ENCODE measurements at places on chromosomes 7 and 10. TPM values are rescaled to one million over a fixed set of nuclear protein-coding genes. Genes with fewer than 3 reads are reported as not detected.

DNA sequence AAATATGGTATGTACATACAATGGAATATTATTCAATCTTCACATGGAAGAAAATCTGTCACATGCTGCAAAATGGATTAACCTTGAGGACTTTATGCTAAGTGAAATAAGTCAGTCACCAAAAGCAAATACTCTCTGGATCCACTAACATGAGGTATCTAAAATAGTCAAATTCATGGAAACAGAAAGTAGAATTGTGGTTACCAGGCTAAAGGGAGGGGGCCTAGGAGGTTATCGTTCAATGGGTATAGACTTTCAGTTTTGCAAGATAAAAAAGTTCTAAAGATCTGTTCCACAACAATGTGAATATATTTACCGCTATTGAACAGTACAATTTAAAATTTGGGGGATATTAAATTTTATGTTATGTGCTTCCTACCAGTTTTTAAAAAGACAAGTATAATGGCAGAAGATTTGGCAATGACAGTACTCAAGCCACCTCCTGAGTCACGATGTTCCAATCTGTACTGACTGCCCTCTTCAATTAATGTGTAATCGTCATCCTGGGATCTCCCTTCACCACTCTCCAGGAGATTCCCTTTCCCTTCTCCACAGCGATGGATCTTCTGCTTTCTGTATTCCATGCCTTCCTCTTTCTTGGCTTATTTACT is 32.3 kb upstream of the IL6 start:
- DNase-seq, result no peak

Gene AIMP2
- total RNA-seq, result 31.8 TPM

Gene LIPN
- total RNA-seq, result not detected

DNA sequence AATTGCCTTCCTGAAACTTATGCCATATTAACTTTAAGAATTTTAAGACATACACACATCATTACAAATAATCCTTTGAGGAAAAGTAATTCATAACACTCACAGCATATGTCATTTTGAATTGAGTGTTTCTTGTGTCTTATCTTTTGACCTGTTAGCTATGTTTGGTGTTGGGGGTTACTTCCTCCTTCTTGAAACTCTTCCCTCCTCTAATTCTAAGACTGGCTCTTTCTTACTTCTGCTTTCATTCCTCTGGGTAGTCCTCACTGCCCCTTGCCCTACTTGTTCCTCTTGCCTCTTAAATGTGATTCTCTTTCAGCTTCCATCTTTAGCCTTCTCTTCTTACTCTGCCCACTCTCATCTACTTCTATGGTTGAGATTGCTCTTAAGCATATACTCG is 28.3 kb upstream of the PIP4K2A start:
- no peak for DNase-seq

DNA sequence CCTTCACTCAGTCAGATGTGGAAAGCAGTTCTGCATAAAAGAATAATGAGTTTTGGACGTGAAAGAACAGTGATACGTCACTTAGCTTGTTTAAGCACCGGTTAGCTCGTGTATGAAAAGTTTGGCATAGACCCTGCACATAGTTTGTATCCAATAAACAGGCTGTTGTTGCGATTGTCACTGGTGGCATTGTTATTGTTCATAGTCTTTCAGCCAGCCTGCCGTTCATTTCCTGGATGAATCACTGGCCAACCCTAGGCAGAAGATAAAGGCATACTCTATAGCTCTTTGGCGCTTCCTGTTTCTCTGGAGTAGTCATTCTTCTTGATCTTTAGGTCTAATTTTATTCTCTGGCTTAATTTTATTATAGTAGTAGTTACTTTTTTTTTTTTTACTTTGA is 57.8 kb upstream of the ANKRD30A start:
- no peak for DNase-seq

Gene TSPAN13
- total RNA-seq, result 151 TPM

GRCh38 chr7:117995850-117996650 is 122.8 kb upstream of the CTTNBP2 start:
- DNase-seq, result no peak

DNA sequence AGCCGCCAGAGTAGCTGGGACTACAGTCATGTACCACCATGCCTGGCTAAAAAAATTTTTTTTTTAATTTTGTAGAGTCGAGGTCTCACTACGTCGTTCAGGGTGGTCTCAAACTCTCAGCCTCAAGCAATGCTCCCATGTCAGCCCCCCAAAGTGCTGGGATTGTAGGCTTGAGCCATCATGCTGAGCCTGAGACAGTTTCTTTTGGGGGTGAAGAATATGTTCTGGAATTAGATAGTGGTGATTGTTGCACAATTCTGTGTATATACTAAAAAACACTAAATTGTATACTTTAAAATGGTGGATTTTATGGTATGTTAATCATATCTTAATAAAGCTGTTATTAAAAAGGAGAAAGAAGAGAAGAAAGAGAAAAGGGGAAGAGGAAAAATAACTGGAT is 1.5 kb downstream of the CUZD1 start:
- DNase-seq, result no peak

DNA sequence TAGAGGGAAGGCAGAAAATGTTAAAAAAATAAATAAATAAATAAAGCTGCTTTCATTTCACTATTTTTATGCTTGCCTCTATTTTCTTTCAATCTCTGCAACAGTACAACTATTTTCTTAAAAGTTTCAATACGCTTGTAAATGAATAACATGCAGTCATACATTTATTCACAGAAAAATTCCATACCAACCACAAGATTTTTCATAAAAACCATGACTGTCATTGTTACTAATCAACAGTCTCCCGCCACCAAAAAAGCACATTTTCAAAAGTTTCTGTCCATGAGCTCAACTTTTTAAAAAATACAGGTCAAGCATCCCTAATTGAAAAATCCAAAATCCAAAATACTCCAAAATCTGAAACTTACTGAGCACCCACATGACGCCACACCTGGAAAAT is 5.3 kb downstream of the PARD3 start:
- DNase-seq, result no peak

DNA sequence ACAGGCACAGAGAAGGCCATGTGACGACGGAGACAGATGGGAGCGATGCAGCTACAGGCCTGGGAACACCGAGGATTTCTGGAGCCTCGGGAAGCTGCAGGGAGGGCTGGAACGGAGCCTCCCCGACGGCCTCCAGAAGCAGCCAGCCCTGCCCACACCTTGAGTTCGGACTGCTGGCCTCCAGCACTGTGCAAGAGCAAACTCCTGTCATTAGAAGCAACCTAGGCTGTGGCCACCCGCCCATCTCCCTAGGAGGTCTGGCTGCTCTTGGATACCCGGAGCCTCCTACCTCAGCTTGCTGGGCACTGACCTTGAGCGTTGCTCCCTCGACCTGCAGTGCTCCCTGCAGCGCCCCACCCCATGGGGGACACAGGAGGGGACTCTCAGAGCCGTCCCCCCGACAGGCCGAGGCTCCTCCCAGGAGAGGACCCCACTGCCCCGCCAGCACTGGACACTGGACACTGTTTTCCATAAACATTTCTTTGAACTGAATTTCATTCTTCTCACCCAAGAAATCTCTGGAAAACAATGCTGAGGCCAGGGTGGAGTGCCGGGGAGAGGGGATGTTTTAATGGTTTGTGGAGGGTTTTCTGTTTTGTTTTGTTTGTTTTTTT is 22.5 kb upstream of the TNRC18 start:
- no peak for DNase-seq

Gene HELLS
- 81.1 TPM for total RNA-seq

Gene CPVL
- 4.9 TPM for total RNA-seq

Gene SPACDR
- total RNA-seq, result 0.54 TPM

DNA sequence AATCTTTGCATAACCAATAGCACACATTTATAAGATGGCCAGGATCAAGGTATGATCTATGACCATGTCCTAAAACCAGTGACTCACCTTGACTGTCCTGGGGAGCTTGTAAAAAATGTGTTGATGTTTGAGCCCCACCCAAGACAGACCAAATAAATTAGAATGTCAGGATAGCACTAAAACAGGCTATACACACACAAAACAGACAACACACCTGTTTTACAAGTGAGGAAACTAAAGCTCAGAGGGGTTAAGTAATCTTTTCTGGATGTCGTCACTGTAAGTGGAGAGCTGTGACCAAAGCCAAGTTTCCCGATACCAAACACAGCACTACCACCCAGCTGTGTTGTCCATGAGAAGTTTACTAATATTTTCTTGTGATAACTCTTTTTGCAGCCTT is 84.5 kb downstream of the AVL9 start:
- DNase-seq, result no peak

Gene DCLRE1A
- 8.5 TPM for total RNA-seq

Gene AKR1D1
- total RNA-seq, result not detected

Gene BPGM
- 10.5 TPM for total RNA-seq

GRCh38 chr10:99612167-99612831 is 7.9 kb downstream of the SLC25A28 start:
- peak; percentile 45 for DNase-seq

Gene MUC3A
- 137 TPM for total RNA-seq

Gene PDE6C
- not detected for total RNA-seq

DNA sequence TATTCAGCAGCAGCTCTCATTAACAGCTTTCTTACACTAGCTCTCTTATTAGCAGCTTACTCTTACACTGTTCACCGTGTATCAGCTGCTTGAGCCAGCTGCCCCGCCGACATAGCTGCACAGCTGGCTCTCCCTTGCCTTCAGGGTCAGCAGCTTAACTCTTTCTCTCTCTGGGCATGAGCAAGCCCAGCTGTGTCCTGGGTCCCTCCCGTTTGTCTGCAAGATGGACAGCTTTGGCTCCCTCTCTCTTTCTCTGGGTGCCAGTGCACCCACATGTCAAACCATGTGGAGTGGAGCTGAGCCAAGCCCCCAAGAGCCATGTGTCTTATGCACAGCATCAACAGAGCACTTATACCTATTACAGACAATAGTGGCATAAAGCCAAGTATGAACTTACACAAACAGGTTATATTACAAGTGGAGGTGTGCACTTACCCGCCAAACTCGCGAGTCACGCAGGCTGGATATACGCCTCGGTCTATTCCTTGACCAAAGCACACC is 35.7 kb upstream of the MTPAP start:
- DNase-seq, result no peak

DNA sequence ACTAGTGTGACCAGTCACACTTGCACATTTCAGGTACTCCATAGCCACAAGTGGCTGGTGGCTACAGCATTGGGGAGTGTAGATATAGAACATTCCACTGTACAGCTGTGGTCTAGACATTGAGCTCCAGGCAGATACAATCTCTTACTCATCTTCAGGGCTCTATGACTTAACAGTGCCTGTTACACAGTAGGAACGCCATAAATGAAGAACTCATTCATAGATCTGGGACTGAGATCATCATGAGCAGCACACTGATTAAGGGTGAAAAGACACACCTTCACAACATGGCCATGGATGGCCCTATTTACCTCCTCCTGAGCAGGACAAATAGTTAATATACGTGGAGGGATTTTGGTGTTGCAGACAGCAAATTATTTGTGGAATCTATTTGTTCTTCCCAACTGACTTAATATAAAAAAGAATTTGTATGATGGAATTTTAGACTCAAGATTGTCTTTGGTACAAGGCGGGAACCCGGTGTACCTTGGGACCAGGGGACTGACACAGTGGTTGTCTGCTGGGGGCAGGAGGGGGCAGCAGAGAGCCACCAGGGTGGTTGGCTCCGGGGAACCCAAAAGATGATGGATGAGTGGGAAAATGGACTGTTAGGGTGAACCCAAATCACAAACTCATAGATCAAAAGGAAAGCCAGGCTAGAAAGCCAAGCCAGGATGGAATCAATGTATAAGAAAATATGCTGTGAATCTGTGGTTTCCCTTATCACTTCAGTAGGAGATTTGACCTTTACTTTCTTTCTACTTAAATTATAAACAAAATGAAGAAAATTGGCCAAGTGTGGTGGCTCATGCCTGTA is 24.3 kb upstream of the CPA2 start:
- peak; percentile 60 for DNase-seq

DNA sequence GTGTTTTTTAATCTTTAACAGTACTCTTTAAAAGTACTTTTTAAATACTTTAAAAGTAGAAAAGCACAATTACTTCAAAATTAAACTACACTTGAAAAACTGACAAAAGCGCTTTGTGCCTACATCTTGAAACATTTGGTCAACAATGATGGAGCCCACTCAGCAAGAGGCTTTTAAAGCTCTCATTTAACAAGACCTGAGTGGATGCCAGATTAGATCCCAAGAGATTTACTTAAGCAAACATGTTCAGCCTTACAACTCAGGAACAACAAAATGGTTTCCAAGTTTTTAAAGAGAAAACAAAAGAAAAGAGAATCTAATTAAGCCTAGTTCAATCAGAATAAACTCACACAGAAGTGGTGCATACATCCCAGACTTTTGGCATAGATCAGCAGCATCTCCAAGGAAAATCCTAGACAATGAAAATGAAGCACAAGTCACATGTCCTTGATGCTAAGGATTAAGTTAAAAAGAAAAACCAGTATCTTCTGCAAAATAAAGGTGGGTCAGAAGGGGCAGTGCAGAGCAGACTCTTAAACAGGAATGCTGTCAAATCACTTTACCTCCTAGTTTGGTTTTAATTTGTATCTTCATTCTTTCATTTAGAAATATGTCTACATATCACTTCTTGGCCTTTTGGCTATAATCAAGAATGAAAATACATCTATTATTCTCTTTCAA is 26.2 kb downstream of the HIBADH start:
- DNase-seq, result no peak

- peak; percentile 52 for DNase-seq
These were observed 4.0 kb downstream of the HOXA5 start for GRCh38 chr7:27139334-27140125.

GRCh38 chr7:69095127-69095526 is 503.1 kb upstream of the AUTS2 start:
- DNase-seq, result no peak

Gene EVX1
- total RNA-seq, result 0.32 TPM

DNA sequence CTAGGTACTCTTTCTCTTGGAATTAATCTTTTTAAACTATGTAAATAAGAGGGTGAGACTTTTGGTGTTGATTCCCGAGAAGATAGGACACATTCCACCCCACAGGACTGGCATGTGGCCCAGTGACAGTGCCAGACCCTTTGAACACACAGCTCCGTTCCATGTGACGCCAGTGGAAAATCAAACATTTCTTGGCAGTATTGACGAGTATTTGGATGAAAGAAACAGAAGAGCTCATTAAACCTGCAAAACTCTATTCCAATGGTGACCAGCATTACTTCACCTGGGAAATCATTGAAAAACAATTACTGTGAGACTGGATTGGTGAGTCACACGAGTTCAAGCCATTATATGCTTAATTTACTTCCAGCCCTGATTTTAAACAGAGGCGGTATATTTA is 25.8 kb downstream of the AKR1E2 start:
- DNase-seq, result no peak

- DNase-seq, result no peak
These were observed 15.0 kb downstream of the CYP51A1 start for GRCh38 chr7:92119213-92119759.

All from colonic mucosa (tissue), 4 donors.